ENCODE measurements at places on chromosomes 6 and 20.

GRCh38 chr6:130132286-130132701 lies 90.5 kb downstream of the SAMD3 start:
- DNase-seq = peak; percentile 83

- no peak for DNase-seq
Measured at GRCh38 chr6:7041511-7042026, 66.2 kb upstream of the RREB1 start.

DNA sequence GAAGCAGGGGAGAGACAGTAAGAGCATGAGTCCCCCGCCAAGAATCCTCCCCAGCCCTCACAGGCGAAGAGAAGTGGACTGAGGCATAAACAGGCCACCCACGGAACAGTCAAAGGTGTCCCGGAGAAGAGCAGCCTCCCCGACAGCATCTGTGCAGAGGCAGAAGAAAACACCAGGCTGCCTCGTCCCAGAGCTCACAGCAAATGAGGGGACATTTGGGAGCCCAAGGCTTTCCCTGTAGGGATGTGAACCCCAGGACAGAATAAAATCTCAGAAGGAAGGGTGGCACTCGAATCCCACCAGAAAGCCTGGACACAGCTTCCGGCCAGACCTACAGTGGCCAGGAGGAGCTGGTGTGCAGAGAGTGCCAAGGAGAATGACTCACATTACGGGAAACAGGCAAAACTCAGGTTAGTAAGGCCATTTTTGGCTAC lies 90.4 kb downstream of the DLL1 start:
- DNase-seq = no peak

DNA sequence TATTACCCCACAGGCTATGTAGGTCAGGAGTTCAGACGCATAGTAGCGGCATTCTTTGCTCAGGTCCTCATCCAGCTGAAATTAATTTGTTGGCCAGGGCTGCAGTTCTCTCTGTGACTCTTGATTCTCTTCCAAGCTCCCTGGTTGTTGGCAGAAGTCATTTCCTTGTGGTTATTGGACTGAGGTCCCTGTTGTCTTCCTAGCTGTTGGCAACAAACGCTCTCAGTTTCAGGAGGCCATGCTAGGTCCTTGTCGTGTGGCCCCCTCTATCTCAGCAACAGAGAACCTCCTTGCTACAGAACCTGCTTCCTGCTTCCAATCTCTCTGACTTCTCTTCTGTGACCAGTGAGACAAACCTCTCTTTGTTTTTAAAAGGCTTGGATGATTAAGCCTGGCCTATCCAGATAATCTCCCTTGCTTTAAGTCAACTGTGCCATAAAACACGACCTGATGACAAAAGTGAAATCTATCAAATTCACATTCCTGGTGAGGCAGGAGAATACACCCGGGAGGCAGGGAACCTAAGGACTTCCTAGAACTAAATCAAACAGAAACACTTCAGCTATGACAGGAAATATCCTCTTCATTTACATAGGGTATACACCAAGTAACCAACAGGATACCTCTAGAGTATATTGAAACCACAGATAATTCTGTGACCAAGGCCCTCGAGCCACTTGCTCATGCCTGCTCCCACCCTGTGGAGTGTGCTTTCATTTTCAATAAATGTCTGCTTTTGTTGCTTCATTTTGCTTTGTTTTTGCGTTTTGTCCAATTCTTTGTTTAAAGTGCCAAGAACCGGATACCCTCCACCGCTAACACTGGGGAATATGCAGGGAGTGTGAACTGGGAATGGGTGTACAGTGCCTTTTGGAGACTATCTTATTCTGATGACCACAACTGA lies 196.0 kb downstream of the BTBD3 start:
- DNase-seq = no peak

- DNase-seq = no peak
Measured at GRCh38 chr6:167824591-167825331, 1.9 kb upstream of the AFDN start.

DNA sequence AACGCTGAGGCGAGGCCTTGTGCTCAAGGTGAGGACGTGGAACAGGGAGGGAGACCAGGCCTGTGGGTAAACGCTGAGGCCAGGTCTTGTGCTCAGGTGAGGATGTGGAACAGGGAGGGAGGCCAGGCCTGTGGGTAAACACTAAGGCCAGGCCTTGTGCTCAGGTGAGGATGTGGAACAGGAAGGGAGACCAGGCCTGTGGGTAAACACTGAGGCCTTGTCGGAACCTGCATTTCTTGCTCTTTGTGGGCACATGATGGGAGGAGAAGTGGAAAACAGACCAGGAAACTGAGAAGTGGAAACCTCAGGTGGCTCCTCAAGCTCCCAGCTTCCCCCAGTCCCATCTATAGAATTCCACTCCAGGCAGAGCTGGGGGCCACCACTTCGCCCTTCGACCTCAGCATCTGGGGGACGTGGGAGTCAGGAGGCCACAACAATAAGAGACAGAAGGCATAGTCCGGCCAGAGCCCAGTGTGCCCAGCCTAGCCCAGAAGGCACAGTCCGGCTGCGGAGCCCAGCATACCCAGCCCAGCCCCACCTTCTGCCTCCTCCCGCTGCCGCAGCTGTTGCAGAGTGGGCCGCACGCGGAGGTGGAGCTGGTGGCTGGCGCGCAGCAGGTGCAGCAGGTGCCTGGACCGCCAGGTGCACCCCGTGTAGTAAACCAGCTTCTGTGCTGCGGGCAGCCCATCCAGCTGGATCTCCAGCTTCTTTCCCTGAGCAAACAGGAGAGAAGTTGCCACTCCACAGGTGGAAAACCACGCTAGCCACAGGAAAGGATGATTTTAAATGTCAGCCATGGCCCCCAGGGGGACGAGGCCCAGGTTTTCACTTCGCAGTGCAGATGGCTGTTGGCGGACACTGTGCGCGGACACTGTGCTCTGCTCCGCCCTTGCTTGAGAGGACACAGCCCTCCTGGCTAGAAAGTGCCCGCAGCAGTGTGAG lies 17.5 kb downstream of the FRMD1 start:
- no peak for DNase-seq

GRCh38 chr20:46267108-46268105 lies 40.9 kb downstream of the CDH22 start:
- no peak for DNase-seq

GRCh38 chr6:111564482-111564945 lies 41.2 kb downstream of the TRAF3IP2 start:
- peak; percentile 12 for DNase-seq

DNA sequence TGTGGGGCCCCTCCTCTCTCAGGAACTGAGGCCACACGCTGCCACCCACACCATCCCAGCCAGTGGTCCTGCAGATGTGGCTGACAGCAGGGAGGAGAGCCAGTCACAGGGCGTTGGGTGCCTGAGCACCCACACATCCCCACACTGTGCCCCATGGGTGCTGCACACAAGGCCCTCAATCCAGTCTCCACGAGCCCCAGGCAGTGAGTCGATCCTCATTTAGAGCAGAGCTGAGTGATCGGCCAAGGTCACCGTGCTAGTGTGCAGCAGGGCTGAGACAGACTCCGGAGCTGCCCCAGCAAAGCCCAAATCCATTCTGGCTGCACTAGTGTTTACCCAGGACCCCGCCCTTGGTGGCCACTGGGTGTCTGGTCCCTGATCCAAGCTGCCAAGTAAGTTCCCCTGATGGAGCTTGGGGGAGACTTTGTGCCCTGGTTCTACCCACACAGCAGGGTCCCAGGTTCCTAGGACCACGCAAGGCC lies 9.0 kb downstream of the C20orf203 start:
- DNase-seq = no peak

- no peak for DNase-seq
Measured at GRCh38 chr6:41654151-41654697, 16.0 kb downstream of the MDFI start.

- DNase-seq = no peak
Measured at GRCh38 chr6:52588087-52588709, 11.3 kb upstream of the TRAM2 start.

GRCh38 chr6:88840796-88841539 lies 122.5 kb downstream of the RNGTT start:
- no peak for DNase-seq

DNA sequence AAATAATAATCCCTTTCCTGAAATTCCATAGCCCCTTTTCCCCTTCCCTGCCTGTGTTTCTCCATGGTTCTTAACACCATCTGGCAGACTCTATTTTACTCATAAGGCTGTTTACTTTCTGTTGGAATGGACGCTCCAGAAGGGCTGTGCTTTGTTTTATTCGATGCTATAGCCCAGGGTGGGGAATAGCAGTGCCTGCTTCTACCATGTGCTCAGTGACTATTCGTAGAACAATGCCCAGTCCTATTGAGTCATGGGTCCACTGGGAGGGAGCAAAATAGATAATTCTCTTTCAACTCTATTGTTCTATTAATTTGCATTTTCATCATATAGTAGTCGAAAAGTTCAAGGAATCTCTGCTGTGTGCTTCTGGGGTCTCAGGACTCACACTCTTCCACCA lies 565.1 kb downstream of the C6orf118 start:
- no peak for DNase-seq

- DNase-seq = no peak
Measured at GRCh38 chr6:131175564-131175963, 40.3 kb downstream of the AKAP7 start.

DNA sequence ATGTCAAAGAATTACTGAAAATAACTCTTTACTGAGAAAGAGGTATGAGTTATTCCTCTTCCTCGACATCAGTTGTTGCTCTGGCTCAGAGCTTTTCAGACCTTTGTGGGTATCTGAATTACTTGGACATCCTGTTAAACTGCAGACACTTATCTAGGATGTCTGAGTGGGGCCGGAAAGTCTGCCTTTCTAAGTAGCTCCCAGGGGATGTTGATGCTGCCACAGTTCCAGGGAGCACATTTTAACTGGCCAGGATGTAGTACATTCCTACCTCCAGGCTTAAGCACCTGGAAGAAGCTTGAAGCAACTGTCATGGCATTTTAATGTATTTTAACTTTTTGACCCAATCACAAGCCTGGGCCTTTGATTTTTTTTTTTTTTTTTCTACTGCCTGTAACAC lies 265.8 kb upstream of the PLCB4 start:
- no peak for DNase-seq

DNA sequence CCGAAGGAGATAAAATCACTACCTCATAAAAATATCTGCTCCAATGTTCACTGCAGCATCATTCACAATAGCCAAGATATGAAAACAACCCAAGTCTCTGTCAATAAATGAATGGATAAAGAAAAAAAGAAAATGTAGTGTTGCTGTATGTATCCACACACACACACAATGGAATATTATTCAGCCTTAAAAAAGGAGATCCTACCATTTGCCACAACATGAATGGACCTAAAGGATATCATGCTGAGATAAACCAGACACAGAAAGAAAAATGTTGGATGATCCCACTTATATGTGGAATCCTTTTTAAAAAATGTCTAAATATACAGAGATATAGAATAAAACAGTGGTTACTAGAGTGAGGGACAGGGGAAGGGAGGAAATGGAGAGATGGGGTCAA lies 192.2 kb upstream of the TAB2 start:
- no peak for DNase-seq

GRCh38 chr6:125547381-125547780 lies 202.1 kb upstream of the HEY2 start:
- no peak for DNase-seq

- DNase-seq = no peak
Measured at GRCh38 chr20:2643708-2644107, 8.7 kb upstream of the NOP56 start.

- no peak for DNase-seq
Measured at GRCh38 chr6:169132352-169132940, 121.2 kb downstream of the THBS2 start.

DNA sequence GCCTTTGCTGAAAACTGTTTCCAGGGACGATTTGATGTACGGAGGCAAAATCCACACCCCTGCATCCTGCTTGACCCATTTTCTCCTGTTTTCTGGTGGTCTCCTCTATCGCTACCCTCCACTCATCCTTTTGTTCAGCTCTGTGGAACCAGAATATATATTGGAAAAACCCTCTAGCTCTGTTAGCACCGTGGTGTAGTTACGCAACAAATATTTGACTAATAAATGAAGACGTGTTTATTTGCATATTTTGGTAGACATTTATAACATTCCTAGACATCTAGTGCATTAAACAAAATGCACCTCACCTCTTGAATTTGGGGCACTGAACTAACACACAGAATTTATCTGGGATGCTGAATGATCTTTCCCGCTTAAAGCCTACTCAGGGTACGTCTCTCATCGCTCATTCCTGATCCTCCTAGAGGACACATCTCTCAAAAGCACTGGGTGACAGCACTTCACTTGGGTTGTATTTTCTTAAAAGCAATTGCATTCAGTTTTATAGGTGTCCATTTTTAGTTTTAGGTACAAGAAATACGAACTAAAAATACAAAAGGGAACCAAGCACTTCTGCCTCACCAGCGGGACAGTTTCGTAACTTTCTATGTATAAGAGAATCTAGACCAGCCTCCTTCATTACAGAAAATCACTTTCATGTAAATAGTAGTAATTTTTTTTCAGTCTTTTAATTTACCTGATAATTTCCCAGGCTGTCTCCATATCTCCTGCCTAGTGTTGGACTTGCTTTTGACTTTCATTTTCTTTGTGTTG lies 59.2 kb downstream of the SNRNP48 start:
- no peak for DNase-seq

DNA sequence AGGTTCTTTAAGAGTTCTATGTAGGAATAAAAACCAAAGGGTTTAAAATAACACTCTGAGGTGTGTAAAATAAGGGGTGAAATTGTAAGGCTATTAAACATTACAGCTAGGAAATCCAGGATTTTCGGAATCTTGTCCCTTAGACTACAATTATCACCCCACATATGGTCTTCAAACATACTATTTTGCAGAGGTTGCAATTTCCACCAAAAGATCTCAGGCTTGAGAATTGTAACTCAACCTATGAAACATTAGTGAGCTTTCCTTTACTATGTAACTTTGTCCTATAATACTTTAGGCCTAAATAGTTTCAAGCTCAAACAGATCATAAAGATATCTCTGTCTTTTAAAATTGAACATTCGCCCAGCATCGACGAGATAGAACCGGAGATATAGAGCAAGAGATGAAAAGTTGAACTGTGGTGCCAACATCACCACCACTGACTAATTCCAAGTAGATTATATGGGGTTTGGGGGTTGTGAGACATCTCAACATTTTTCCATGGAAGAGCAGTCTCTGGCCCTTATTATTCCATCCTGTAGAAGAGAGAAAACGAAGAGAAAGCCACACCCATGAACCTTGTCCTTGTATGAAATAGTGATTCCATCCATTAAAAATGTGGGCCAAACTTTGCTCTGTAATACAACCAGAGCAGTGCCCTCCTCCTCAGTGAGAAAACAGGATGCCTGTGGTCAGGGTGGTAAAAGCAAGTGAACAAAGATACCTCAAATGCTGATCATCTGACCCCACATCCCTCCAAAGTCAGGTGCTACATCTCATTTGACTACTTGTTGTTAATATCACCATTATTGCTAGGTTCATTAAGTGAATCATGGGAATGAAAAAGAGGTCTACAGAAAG lies 284.5 kb upstream of the GJE1 start:
- DNase-seq = peak; percentile 32

DNA sequence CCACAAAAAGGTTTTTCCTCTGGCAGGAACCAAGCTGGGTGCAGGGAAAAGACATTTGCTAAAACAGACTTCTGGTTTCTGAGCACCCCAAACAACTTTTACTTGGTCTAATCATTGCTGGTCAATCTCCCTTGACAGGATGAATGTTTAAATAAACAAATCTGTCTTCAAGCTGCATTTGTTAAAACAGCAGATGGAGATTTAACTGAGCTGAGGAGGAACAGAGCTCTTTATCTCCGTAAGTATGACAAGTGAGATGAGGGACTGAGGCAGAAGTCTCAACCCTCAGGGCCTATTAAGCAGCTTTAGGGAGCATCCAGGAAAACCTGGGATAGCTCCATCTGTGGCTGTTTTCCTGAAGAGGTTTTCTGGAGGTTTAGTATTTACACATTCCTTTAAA lies 40.6 kb downstream of the NINL start:
- no peak for DNase-seq
